Sigmoid colon (tissue), 7 donors: ENCODE measurements at places on chromosomes 7 and 10. TPM values are rescaled to one million over a fixed set of nuclear protein-coding genes. Genes with fewer than 3 reads are reported as not detected.

GRCh38 chr7:11760372-11760771 is 71.6 kb downstream of the THSD7A start:
- no peak for DNase-seq

- no peak for DNase-seq
These were observed 357.4 kb downstream of the ABCA13 start for GRCh38 chr7:48528646-48529045.

GRCh38 chr7:129089521-129090212 is 34.8 kb upstream of the TNPO3 start:
- no peak for DNase-seq

DNA sequence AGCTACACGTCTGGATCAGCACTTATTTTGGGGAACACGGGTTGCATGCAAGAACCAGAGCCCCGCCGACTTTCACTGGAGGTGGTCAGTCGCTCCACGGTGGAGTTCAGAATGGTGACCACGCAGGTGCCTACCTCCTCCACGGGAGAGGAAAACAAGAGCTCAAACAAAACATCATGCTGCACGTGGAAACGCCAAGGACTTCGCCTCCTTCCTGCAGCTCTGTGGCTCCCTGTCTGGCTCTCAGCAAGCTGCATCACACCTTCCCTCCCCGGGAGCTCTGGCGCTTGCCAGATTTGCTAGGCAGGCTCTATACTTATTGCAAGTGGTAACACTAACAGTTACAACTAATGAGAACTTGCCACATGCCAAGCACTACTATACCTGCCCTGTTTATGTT is 26.0 kb downstream of the GSDME start:
- no peak for DNase-seq

RTKN2 gene
- total RNA-seq: not detected

- DNase-seq: no peak
These were observed 39.6 kb downstream of the ENTPD1 start for GRCh38 chr10:95795602-95796001.

GRCh38 chr10:16809074-16809718 is 8.0 kb downstream of the RSU1 start:
- DNase-seq: no peak

FAM200A gene
- total RNA-seq: 6.4 TPM

- no peak for DNase-seq
These were observed 342.9 kb downstream of the CALN1 start for GRCh38 chr7:72069263-72069662.

- no peak for DNase-seq
These were observed 268.8 kb downstream of the DYNC1I1 start for GRCh38 chr7:96041171-96041570.

NKX2-3 gene
- total RNA-seq: 35.2 TPM

SLC39A12 gene
- not detected for total RNA-seq

GRCh38 chr7:114081606-114082425 is 163.0 kb upstream of the PPP1R3A start:
- peak; percentile 54 for DNase-seq

POM121L12 gene
- total RNA-seq: not detected

ZNF425 gene
- total RNA-seq: 3.4 TPM

PAX4 gene
- total RNA-seq: not detected

- no peak for DNase-seq
These were observed 136.1 kb downstream of the ICA1 start for GRCh38 chr7:8125680-8126444.

GRCh38 chr10:31620226-31621151 is 301.5 kb downstream of the ZEB1 start:
- DNase-seq: peak; percentile 89

ASIC3 gene
- total RNA-seq: 4.7 TPM
